ENCODE measurements at places on chromosomes 2 and 18. TPM values are rescaled to one million over a fixed set of nuclear protein-coding genes. Genes with fewer than 3 reads are reported as not detected.

Gene NAT8
- total RNA-seq = not detected

- DNase-seq = no peak
Observed at GRCh38 chr2:73489053-73489452, 103.4 kb downstream of the ALMS1 start.

DNA sequence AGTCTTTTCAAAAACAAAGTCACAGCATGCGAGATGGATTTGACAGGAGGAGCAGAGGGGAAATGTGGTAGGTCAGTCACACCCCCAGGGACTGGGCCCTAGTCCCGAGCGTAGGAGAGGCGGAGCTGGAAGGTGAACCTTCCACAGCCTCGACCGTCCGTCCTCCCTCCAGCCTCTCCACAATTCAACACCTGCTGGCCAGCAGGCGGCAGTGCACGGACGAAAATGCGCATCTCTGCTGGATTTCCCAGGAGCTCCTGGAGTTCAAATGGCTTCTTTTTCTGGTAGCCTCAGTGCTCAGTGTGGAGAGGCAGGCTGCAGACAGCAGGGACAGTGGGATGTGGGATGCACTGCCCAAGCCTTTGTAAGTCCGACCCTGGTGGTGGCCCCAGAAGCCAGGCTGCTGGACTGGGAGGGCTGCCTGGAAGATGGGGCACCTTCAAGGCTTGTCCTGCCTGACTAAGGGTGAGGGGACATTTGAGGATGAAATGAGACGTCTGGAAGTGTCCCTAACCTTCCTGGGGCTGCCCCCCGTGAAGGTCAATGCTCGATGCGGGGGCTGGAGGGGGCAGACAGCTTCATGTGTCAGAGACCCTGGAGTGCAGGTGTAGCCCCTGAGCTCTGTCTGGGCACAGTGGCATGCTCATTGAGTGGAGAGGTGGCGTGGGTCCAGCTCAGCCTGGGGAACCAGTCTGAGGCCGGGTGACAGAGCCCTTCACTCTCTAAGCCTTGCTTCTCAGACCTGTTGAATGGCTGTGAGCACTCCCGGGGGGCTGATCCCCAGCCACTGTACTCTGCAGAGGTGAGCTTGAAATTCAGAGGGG lies 189.5 kb downstream of the TFCP2L1 start:
- peak; percentile 56 for DNase-seq

DNA sequence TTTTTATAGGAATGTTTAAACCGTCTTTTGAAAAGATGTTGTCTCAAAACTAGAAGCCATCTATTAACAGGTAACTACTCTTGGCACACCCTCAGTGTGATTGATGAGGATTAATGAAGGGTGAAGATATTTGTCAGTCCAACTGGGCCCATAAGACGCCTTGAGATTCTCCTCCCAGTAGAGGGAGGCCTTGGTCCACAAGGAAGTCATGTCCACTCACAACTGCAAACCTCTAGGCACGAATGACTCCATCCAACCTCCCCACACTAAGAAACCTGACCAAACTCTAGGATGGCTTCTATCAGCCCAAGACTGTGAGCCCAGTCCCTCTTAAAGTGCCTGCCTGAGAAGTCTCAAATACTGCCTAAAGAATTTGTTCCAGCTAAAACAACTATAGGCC lies 19.2 kb upstream of the GRP start:
- DNase-seq = no peak

DNA sequence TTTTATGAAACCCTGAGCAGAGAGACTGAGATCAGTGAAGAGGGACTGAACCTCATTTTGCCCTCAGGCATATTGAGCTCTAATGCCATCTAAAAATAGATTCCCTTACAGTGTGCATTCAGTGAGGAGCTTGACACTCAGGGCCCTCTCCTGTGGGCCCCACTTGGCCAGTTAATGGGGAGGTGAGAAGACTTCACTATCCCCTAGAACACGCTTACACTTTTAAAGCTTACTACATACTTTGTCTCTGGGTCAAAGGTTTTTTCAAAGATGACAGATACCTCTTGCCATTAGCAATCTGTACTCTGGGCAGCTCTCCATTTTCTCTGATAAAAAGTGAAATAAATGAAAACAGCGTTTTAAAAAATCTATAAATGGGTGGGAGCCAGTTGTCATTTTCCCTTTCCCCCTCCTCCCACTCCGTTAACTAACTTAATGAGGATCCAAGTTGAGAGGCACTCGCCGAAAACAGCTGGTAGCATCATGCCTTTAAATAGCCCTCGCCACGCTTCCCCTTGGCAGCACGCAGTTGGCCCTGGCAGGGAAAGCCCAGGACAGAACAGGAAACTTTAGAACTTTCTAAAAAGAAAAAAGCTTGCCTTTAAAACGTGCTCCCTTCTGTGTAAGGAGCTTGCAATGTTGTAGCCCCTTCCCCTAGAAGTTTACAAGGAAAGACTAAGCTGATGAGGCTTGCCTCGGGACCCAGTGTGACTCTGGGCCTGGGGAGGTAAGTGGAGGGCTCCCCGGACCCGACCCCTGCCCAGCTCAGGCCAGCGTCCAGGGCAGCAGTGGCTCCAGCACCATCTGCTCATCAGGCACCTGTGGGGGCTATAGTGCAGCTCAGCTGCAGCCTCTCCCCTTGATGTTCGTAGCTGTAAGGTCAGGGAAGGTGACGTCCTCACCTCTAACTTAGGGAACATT lies 58.8 kb upstream of the FOSL2 start:
- no peak for DNase-seq

Gene PID1
- 19.9 TPM for total RNA-seq
